Left kidney (tissue), 8 donors: ENCODE measurements at places on chromosomes 12 and 14.

- DNase-seq, result no peak
Observed at GRCh38 chr12:48164451-48164850, 7.1 kb upstream of the ASB8 start.

- no peak for DNase-seq
Observed at GRCh38 chr12:107144990-107145389, 51.6 kb upstream of the CRY1 start.

- no peak for DNase-seq
Observed at GRCh38 chr12:112577473-112578329, 159.0 kb downstream of the PTPN11 start.

GRCh38 chr14:100025111-100025510 is 40.1 kb upstream of the EVL start:
- no peak for DNase-seq

- peak; percentile 82 for DNase-seq
Observed at GRCh38 chr14:68199554-68200151, 380.1 kb downstream of the RAD51B start.

GRCh38 chr12:9127936-9128663 is 12.4 kb upstream of the A2M start:
- no peak for DNase-seq

DNA sequence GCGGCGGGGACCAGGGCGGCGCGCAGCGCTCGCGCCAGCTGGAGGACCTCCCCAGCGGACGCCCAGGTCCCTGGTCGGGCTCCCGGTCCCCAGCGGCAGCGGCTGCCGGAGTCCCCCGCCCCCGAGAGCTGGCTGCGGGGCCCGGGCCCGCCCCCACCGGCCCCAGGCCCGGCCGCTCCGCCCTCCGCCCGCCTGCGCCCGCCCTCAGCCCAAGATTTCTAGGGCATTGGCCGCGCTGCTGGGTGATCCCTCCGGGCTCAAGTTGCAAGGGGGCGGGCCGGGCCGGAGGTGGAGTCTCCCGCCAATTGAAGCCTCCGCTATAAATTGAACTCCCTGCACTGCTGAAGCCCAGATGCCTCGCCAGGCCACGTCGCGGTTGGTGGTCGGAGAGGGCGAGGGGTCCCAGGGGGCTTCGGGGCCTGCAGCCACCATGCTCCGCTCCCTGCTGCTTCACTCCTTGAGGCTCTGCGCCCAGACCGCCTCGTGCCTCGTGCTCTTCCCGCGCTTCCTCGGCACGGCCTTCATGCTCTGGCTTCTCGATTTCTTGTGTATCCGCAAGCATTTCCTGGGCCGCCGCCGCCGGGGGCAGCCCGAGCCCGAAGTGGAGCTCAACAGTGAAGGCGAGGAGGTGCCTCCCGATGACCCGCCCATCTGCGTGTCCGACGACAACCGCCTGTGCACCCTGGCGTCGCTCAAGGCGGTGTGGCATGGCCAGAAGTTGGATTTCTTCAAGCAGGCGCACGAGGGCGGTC is at the start of gene DIO3:
TSS of gene DIO3 (plus strand) at position 351 of the 752 bp plus-strand sequence.
- no peak for DNase-seq

DNA sequence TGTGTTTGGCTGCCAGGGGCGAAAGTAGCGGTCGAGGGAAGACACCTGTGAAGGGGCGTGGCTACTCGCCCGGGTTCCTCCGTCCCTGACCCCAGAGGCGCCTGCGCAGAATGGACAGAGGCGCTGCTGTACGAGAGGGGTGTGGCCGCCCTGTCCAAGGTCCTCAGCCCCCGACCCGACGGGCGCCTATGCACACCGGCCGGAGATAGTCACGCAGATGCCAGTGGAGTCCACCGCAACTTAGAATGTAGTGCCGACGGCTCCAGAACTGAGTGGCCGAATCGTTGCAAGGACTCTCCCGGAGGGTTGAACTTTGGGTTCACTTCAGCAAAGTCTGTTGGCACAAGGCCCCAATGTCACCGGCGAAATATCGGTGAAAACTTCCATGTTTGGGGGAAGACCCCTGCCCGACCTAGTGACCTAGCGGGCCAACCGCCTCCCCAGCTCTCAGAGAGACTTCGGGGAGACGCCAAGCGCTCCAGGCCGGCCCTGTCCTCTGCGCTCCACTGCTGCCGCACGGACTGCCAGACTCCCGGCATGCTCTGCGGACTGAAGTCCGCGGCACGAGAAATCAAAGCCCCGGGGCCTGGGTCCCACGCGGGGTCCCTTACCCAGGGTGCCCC is 541 bp upstream of the RNU6-7 start:
- DNase-seq, result peak; percentile 85

DNA sequence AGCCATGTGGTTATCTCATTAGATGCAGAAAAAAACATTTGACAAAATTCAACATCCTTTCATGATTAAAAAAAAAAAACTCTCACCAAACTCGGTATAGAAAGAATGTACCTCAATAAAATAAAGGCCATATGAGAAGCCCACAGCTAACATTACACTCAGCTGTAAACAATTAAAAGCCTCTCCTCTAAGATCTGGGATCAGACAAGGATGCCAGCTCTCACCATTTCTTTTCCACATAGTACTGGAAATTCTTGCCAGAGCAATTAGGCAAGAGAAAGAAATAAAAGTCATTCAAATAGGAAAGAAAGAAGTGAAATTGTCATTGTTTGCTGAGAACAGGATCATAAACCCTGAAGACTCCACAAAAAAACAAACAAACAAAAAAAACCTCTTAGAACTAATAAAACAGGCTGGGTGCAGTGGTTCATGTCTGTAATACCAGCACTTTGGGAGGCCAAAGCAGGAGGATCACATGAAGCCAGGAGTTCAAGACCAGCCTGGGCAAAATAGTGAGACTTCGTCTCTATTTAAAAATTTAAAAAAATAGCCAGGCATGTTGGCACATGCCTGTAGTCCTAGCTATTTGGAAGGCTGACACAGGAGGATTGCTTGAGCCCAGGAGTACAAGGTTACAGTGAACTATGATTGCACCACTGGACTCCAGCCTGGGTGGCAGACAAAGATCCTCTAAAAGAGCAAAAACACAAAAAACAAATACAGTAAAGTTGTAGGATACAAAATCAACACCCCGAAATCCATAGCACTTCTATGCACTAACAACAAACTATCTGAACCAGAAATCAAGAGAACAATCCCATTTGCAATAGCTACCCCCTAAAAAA is 114.4 kb downstream of the FOXA1 start:
- no peak for DNase-seq

DNA sequence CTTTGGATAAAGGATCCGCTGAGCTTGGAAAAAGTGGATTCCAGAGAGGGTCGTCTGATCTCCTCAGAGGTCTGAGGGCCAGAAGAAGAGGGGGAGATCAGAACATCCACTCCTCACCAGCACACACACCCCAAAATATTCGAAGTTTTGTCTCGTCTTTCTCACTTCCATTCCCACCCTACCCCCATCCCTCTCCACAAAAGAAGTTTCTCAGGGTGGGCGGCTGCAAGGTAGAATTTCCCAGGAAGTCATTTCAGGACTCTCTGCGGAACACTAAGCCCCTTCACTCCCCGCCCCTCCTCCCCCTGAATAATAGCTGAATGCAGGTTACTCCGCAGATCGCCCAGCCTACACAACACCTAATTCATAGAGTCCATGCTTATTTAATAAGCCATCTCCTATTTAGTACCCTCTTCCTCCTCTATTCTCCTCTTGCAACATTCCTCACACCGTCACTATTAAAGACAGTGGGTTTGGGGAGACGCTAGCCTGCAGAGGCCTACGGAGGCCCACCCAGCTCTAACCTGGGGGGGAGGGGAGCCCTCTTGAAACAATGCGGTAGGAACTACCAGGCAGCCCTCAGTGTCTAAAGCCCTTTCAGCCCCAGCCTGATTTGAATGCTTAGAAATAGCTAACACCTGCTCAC is 649 bp upstream of the SALL2 start:
- DNase-seq, result peak; percentile 71

GRCh38 chr12:127925971-127926370 is 341.0 kb upstream of the TMEM132C start:
- peak; percentile 26 for DNase-seq

GRCh38 chr14:34181338-34181737 is 230.5 kb upstream of the EGLN3 start:
- no peak for DNase-seq

GRCh38 chr14:72741826-72742117 is 152.1 kb downstream of the DPF3 start:
- DNase-seq, result no peak

- no peak for DNase-seq
Observed at GRCh38 chr14:63438065-63438757, 105.0 kb downstream of the PPP2R5E start.

GRCh38 chr12:121634836-121635235 is 8.5 kb downstream of the ORAI1 start:
- DNase-seq, result no peak

- no peak for DNase-seq
Observed at GRCh38 chr14:36967892-36968555, 204.4 kb downstream of the SLC25A21 start.

GRCh38 chr12:93125126-93125525 is 196.0 kb upstream of the EEA1 start:
- DNase-seq, result no peak

GRCh38 chr12:79294590-79294989 is 396.2 kb downstream of the PAWR start:
- DNase-seq, result no peak

DNA sequence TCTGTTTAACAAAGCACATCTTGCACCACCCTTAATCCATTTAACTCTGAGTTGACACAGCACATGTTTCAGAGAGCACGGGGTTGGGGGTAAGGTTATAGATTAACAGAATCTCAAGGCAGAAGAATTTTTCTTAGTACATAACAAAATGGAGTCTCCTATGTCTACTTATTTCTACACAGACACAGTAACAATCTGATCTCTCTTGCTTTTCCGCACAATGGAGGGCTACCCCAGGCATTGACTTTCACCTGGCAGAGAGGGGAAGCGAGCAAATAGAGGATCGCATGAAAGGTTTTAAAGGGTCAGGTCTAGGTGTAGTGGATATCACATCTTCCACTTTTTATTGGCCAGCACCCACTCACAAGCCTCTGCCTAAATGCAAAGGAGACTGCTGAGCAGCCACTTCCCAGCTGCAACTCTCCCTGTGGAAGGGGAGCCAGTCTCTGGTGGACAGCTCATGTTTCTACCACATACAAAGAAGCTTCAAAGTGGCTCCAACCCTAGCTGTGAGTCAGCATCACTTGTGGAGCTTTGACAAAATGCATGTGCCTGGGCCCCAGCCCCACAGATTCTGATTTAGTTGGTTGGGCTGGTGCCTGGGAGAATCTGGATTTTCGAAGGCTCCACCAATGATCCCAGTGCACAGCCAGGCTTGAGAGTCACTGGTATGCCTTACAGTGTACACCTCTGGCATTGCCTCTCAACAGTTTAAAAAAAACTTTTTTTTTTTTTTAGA is 7.2 kb upstream of the FNTB start:
- no peak for DNase-seq

DNA sequence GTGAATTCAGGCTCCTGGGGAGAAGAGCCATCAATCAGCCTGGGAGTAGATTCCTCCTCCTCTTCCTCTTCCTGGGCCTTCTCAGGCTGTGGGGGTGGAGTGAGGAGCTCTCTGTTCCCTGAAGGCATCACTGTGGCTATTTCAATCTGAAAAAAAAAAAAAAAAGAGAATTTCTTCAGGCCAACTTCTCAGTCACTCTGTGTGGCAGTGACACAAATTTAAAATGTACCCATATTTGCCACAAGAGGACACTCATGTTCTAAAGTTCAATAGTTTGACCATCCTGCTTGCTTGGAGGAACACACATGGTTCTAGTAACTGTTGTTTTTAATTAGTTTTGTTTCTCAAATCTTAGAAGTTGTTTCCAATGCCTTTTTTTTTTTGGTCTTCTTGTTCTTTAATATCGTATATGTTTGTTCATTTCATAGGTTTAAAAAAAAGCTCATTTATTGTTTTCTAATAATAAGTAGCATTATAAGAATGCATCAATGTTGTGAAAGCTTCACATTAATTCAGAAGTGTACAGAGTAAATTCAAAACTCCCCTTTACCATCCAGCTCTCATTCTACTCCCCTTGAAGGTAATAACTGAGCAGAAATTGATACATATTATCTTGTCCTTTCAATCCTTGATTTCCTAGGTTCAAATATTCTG is 23.3 kb upstream of the CCER1 start:
- peak; percentile 61 for DNase-seq
